ENCODE measurements at places on chromosomes 2 and 18.

GRCh38 chr2:120606280-120606679 is 129.4 kb upstream of the GLI2 start:
- no peak for DNase-seq

GRCh38 chr2:133346654-133347053 is 221.6 kb downstream of the NCKAP5 start:
- DNase-seq: no peak

DNA sequence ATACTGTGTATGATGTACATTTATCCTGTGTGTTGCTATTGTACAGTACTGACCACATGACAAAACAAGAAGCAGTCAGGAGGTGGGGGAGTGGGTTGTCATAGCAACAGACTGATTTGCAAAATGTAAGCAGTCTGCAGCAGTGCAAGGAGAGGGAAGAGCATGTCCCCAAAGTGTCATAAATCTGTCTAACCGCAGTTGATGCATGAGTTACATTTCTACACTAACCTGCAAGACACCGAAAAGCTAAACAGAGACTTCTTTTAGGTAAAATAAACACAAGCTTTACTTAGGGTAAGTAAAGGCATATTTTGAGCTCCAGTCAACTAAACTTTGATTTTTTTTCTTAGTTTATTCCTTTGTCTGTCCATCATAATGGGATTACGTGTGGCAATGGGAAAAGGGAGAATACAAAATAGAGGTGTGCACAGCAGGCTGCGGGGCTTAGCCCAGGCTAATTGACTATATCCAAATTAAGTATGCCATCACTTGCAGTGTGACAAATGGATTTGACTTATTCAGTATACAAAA is 134.5 kb downstream of the MEIS1 start:
- no peak for DNase-seq

GRCh38 chr2:17495590-17495989 is 22.6 kb downstream of the RAD51AP2 start:
- DNase-seq: peak; percentile 16

GRCh38 chr2:36711741-36712314 is 15.3 kb downstream of the VIT start:
- no peak for DNase-seq

All from MCF 10A (cell line).